ENCODE measurements at places on chromosomes 6 and 20. TPM values are rescaled to one million over a fixed set of nuclear protein-coding genes. Genes with fewer than 3 reads are reported as not detected.

GRCh38 chr6:147170269-147170668 is 33.9 kb upstream of the STXBP5 start:
- H3K27me3 ChIP-seq = peaks cover 4% of the 10 kb centered on the region
- no peak for DNase-seq
- no peak overlapping the region for H3K4me3 ChIP-seq
- H3K4me1 ChIP-seq = no peaks in the 10 kb centered on the region
- no peaks in the 10 kb centered on the region for H3K36me3 ChIP-seq

- H3K36me3 ChIP-seq = no peaks in the 10 kb centered on the region
- no peak for DNase-seq
- no peak overlapping the region for H3K4me3 ChIP-seq
- no peak overlapping the region for H3K27ac ChIP-seq
These were observed 160.2 kb downstream of the PHF3 start for GRCh38 chr6:63795826-63796225.

GRCh38 chr6:134172706-134173365 is 120.4 kb upstream of the SLC2A12 start:
- peak overlapping the region; percentile 2 for H3K4me3 ChIP-seq
- peaks cover 6% of the 10 kb centered on the region for H3K27me3 ChIP-seq
- no peaks in the 10 kb centered on the region for H3K36me3 ChIP-seq
- H3K4me1 ChIP-seq = peaks cover 26% of the 10 kb centered on the region
- no peak for DNase-seq

DNA sequence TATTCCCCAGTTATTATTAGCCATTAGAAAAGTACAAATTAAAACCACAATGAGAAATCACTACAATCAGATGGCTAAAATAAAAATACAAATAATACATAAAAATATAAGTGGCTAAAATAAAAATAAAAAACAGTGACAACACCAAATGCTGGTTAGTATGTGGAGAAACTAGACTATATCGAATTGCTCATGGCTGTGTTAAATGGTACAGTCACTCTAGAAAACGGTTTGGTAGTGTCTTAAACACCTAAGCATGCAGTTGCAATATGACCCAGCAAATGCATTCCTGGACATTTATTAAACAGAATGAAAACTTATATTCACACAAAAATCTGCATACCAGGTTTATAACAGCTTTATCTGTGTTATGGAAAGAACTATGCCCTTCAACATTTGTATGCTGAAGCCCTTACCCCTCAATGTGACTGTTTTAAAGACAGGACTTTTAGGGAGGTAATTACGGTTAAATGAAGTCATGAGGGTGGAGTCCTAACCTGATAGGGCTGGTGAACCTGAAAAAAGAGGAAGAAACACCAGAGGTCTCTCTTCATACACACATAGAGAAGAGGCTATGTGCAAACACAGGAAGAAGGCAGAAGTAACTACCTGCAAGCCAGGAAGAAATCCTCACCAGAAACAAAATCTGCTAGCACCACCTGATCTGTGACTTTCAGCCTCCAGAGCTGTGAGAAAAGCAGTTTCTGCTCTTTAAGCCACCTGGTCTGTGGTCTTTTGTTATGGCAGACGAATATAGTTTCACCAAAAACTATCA is 84.9 kb downstream of the ASCC3 start:
- no peaks in the 10 kb centered on the region for H3K27me3 ChIP-seq
- DNase-seq = no peak
- H3K36me3 ChIP-seq = peaks cover 15% of the 10 kb centered on the region

GRCh38 chr6:105799056-105799455 is 287.1 kb upstream of the PRDM1 start:
- H3K27ac ChIP-seq = no peak overlapping the region
- DNase-seq = no peak
- no peaks in the 10 kb centered on the region for H3K27me3 ChIP-seq
- no peaks in the 10 kb centered on the region for H3K36me3 ChIP-seq

Gene MYBL2
- polyA plus RNA-seq = 2.3 TPM

- H3K27me3 ChIP-seq = peaks cover 3% of the 10 kb centered on the region
- H3K36me3 ChIP-seq = no peaks in the 10 kb centered on the region
- H3K4me1 ChIP-seq = no peaks in the 10 kb centered on the region
- H3K27ac ChIP-seq = no peak overlapping the region
These were observed 131.3 kb upstream of the MTHFD1L start for GRCh38 chr6:150734235-150734634.

DNA sequence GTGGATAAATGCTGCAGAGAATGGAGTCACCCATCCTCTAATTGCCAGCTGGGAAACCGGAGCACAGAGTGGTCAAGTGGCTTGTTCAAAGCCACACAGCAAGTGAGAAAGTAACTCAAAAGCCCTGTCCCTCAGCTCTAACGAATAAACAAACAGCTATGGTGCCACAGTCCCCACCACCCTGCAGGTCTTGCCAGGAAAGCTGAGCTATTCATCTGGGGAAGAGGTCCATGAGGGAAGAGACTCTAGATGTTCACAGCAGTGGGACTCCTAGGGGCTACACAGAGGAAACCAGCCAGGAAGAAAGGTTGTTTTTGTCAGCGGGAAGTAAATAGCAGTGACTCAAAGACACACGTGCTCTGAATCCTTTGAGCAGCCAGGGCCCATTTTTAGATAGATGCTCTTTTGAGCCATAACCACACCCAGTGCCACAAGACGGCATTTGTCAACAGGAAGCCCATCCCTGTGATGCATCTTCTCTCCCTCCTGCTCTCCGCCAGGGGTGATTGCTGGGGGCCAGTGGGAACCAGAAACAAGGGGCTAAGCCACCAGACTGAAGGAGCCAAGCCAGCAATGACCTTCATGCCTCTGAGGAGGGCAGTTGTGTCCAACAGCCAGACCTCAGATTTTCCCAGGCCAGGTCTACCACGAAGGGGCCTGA is 32.4 kb upstream of the TCP11 start:
- DNase-seq = no peak
- H3K4me3 ChIP-seq = no peak overlapping the region

DNA sequence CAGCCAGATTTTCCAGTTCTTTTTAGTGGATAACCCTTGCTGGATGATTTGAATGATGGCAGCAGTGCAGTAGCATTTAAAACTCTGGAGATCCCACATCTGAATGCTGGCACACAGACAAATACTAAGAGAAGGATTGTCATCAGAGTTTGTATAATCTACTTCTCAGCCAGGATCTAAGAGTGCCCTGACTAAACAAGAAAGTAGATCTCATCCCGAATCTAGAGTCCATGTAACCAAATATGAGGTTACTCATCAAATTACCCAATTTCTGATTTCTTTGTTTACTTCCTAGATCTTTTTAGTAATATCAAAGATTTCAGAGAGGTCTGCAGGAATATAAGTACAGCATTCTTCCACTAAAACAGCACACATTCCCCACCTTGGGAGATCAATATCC is 7.8 kb downstream of the TMC2 start:
- no peak overlapping the region for H3K4me3 ChIP-seq
- no peaks in the 10 kb centered on the region for H3K4me1 ChIP-seq
- no peaks in the 10 kb centered on the region for H3K36me3 ChIP-seq

DNA sequence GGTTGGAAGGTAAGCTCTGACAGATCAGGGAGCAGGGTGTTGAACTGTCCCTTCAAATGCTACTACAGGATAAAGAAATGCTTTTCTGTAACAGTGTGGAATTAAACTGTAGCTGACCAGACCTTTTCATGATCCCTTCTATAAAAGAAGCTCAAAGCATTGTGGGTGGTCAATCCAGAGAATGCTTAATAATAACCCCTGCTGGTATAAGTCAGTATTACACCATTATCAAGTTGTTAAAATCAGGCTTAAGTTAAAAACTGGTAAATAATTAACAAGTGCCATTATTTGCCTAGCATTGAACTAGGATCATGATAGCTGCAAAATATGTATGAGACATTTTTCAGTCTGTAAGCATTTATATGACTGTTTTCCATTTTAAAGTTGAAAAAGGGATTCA is 468.9 kb downstream of the PKHD1 start:
- DNase-seq = no peak
- no peaks in the 10 kb centered on the region for H3K4me1 ChIP-seq

DNA sequence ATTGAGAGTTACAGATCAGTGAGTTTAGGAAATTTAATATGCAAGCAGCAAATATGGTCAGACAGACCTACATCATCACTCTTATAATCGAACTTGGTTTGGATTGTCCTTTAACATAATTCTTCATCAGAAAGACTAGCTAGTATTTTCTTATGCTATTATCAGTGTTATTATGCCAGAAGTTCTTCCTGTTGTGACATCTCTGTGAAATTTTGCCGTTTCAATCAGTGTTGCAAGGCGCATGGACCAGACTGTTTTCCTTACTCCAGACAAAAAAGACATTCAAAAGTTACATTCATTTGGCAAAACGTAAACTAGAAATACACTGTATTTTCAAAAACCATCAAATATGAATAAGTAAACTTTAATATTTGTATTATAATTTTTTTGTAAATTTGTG is 5.7 kb upstream of the TENT5A start:
- H3K27me3 ChIP-seq = peaks cover 2% of the 10 kb centered on the region
- peaks cover 4% of the 10 kb centered on the region for H3K4me1 ChIP-seq
- DNase-seq = no peak
- H3K4me3 ChIP-seq = no peak overlapping the region
- H3K27ac ChIP-seq = no peak overlapping the region
- no peaks in the 10 kb centered on the region for H3K36me3 ChIP-seq

DNA sequence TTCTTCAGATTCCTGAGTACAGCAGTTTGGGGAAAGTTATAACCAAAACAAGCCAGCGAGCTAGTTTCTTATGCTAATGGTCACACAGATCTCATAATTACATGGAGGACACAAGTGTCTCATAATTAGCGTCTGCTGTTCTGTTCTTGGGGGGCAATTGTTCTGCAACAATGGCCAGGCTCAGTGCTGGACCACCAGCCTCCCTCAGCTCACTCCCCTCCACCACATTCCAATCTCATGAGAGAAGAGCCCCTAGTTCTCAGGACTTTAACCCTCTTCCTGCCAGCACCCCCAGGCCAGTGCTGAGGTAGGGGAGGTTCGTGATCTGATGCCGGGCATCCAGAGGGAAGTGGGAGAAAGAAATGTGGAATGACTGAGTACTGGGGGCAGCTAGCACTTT is 20.2 kb upstream of the TOX2 start:
- H3K4me1 ChIP-seq = no peaks in the 10 kb centered on the region
- H3K27ac ChIP-seq = no peak overlapping the region
- H3K4me3 ChIP-seq = no peak overlapping the region
- peaks cover 8% of the 10 kb centered on the region for H3K27me3 ChIP-seq
- no peak for DNase-seq

DNA sequence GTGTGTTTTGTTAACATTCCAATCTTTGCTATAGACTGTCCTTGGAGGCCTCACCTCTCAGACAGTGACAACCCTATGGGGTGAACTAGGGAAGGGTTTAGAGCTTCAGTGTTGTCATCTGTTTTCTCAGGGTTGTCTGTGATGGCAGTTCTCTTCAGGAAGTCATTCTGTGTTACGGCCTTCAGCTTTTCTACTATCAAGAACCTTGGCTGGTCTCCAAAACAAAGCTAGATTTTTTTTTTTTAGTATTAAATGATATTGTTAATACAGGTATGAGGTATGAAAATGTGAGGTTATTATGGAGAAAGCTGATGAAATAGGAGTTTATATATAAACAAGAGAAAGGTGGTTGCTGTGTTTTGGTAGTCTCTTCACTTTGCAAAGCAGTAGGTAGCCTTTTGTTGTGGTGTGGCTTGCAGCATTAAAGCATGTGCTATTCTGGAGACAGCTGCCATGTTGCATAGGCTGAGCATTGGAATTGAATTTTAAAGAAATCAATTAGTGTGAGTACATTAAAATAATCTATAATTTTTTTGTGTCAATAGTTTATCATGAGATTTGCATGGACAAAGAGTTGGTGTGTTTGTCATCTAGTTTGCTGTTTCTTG is 162.6 kb downstream of the CARMIL1 start:
- H3K4me3 ChIP-seq = no peak overlapping the region
- H3K27me3 ChIP-seq = no peaks in the 10 kb centered on the region
- H3K36me3 ChIP-seq = peaks cover 3% of the 10 kb centered on the region
- no peaks in the 10 kb centered on the region for H3K4me1 ChIP-seq
- DNase-seq = no peak
- H3K27ac ChIP-seq = no peak overlapping the region

Data from immature natural killer cell (primary cell).